ENCODE measurements at places on chromosomes 3 and 15.
A peak's percentile ranks its signal among the peaks of the same experiment; 100 is the strongest.

DNA sequence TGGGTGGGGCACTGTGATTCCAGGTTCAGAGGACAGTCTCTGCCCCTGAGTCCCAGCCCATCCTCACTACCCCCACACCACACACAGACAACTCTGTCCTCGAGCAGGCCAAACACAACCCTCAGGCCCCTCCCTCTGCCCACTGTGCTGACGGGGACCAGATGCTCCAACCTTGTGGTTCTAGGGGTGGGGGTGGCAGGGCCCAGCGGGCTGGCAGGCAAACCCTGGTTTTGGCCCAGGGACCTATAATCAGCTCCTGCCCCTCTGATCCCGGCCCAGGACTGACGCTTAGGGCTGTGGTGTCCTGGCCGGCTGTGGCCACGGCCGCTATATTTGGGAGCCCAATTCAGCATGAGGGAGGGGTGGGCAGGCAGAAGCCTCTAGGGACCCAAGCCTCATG lies 5.0 kb upstream of the MYL3 start:
- H3K4me1 ChIP-seq, result peaks cover 8% of the 10 kb centered on the region
- no peak for DNase-seq
- no peak overlapping the region for H3K4me3 ChIP-seq
- H3K27me3 ChIP-seq, result peaks cover 19% of the 10 kb centered on the region
- H3K36me3 ChIP-seq, result no peaks in the 10 kb centered on the region
- no peak overlapping the region for H3K27ac ChIP-seq

GRCh38 chr3:68228856-68229255 lies 574.4 kb upstream of the SUCLG2 start:
- no peaks in the 10 kb centered on the region for H3K36me3 ChIP-seq
- DNase-seq, result no peak
- H3K4me1 ChIP-seq, result no peaks in the 10 kb centered on the region
- no peak overlapping the region for H3K27ac ChIP-seq
- no peak overlapping the region for H3K4me3 ChIP-seq

GRCh38 chr15:95295363-95295762 lies 1035.1 kb upstream of the NR2F2 start:
- no peaks in the 10 kb centered on the region for H3K27me3 ChIP-seq
- H3K4me3 ChIP-seq, result no peak overlapping the region
- H3K4me1 ChIP-seq, result no peaks in the 10 kb centered on the region
- no peak overlapping the region for H3K27ac ChIP-seq
- H3K36me3 ChIP-seq, result no peaks in the 10 kb centered on the region
- no peak for DNase-seq

- peaks cover 24% of the 10 kb centered on the region for H3K36me3 ChIP-seq
- no peaks in the 10 kb centered on the region for H3K4me1 ChIP-seq
- DNase-seq, result no peak
These were observed 48.4 kb upstream of the IP6K2 start for GRCh38 chr3:48765376-48765775.

DNA sequence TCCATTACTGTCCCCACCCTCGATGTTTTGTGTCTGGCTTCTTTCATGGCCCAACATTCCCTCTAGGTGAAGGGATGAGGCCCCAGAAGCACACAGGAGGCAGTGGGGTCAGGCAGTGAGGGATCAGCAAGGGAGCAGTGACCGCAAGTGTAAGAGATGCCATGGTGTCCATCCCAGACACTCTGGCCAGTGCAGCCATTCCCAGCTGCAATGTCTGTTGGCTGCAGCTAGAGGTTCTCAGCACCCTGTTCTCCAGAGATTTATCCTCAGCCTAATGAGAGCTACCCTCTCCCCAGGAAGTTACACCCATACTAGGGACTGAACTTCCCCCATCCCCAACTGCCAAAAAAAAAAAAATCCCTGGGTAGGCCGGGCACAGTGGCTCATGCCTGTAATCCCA lies 40.2 kb downstream of the TRANK1 start:
- H3K4me1 ChIP-seq, result peaks cover 57% of the 10 kb centered on the region
- no peak for DNase-seq
- H3K4me3 ChIP-seq, result peak overlapping the region; percentile 88
- H3K36me3 ChIP-seq, result peaks cover 26% of the 10 kb centered on the region
- peak overlapping the region; percentile 91 for H3K27ac ChIP-seq
- H3K27me3 ChIP-seq, result no peaks in the 10 kb centered on the region

DNA sequence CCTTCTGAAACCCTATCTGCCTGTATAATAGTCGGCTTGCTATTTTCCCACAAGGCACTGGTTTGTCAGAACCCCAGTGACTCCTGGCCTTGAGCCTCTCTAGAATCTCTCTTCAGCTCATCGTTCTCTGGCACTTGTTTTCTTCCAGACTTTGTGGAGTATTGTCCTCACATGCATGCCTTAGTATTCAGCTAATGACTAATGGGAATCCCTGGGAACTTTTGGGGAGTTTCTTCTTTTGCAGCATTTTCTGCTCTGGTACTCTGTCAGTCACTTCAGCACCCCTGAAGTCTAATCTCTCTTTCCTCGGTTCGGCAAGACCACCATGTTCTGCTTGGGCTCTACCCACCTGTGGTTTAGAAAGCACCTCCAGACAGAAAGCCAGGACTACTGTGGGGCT lies 35.8 kb upstream of the THRB start:
- no peaks in the 10 kb centered on the region for H3K36me3 ChIP-seq
- DNase-seq, result no peak
- H3K4me1 ChIP-seq, result no peaks in the 10 kb centered on the region
- H3K27me3 ChIP-seq, result peaks cover 8% of the 10 kb centered on the region
- no peak overlapping the region for H3K27ac ChIP-seq

- DNase-seq, result no peak
- H3K4me3 ChIP-seq, result no peak overlapping the region
- no peaks in the 10 kb centered on the region for H3K4me1 ChIP-seq
- no peak overlapping the region for H3K27ac ChIP-seq
These were observed 502.1 kb upstream of the IL12A start for GRCh38 chr3:159486580-159486979.

- peaks cover 3% of the 10 kb centered on the region for H3K4me1 ChIP-seq
- peaks cover 5% of the 10 kb centered on the region for H3K27me3 ChIP-seq
- DNase-seq, result no peak
- no peaks in the 10 kb centered on the region for H3K36me3 ChIP-seq
- H3K4me3 ChIP-seq, result no peak overlapping the region
These were observed 167.6 kb downstream of the PYDC2 start for GRCh38 chr3:191628571-191628970.

- H3K4me1 ChIP-seq, result peaks cover 15% of the 10 kb centered on the region
- H3K27ac ChIP-seq, result peak within 1 kb of the TSS; percentile 11
- no peaks in the 10 kb centered on the region for H3K27me3 ChIP-seq
- H3K36me3 ChIP-seq, result peaks cover 2% of the 10 kb centered on the region
- H3K4me3 ChIP-seq, result peak within 1 kb of the TSS; percentile 96
These were observed at the start of gene ZNF445 for GRCh38 chr3:44477312-44478030. TSS of gene ZNF445 (minus strand) at chr3:44477670. CDS start at chr3:44455549, 22,121 bp downstream.

DNA sequence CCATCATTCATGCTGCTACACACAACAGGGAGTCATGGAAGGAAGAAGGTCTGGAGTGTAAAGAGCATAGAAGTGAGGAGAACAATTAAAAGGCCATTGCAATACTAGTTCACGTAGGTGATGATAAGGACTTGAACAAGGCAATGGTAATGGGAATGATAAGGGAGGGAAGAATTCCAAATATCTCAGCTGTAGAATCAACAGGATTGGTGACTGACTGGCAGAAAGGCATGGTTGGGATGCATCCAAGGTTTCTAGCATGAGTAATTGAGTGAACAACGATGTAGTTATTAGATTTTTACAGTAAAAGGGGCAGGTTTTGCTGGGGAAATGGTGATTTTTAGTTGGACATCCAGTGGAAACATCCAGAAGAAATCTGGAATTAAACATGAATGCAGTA lies 2.4 kb upstream of the SEC62 start:
- H3K27me3 ChIP-seq, result no peaks in the 10 kb centered on the region
- H3K27ac ChIP-seq, result peak overlapping the region; percentile 100
- no peak for DNase-seq
- peaks cover 17% of the 10 kb centered on the region for H3K36me3 ChIP-seq
- H3K4me3 ChIP-seq, result peak overlapping the region; percentile 45

GRCh38 chr3:33027091-33027490 lies 69.9 kb downstream of the GLB1 start:
- H3K27ac ChIP-seq, result no peak overlapping the region
- H3K36me3 ChIP-seq, result peaks cover 29% of the 10 kb centered on the region
- H3K27me3 ChIP-seq, result no peaks in the 10 kb centered on the region
- no peak for DNase-seq
- peaks cover 16% of the 10 kb centered on the region for H3K4me1 ChIP-seq

- DNase-seq, result no peak
- no peaks in the 10 kb centered on the region for H3K27me3 ChIP-seq
- H3K36me3 ChIP-seq, result no peaks in the 10 kb centered on the region
- no peak overlapping the region for H3K27ac ChIP-seq
- no peaks in the 10 kb centered on the region for H3K4me1 ChIP-seq
- H3K4me3 ChIP-seq, result no peak overlapping the region
These were observed 85.9 kb upstream of the SYNPR start for GRCh38 chr3:63192248-63192647.

GRCh38 chr15:61983081-61983480 lies 77.2 kb downstream of the VPS13C start:
- peaks cover 31% of the 10 kb centered on the region for H3K36me3 ChIP-seq
- H3K27ac ChIP-seq, result no peak overlapping the region
- H3K4me1 ChIP-seq, result peaks cover 3% of the 10 kb centered on the region
- no peak overlapping the region for H3K4me3 ChIP-seq

DNA sequence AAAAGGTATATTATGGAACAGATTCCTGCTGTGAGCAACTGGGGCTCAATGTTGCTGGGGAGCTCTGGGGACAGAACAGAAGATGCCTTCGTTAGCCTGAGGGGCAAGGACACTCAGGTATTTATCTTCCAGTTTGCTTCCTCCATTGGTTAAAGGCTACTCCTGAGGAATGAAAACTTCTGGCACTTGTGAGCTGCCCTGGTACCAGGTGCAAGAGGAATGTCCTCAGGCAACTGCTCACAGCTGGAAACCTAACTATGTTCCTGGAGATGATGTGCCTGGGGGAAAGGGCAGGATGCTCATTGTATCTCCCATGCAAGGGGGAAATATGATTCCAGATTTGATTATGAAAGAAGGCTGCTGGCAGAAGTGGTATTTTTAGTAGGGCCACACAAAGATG lies 54.0 kb upstream of the BBX start:
- peaks cover 5% of the 10 kb centered on the region for H3K36me3 ChIP-seq
- no peak overlapping the region for H3K27ac ChIP-seq
- H3K4me1 ChIP-seq, result peaks cover 2% of the 10 kb centered on the region
- H3K4me3 ChIP-seq, result no peak overlapping the region

GRCh38 chr3:48399387-48400172 lies 27.6 kb downstream of the FBXW12 start:
- no peak for DNase-seq
- no peaks in the 10 kb centered on the region for H3K4me1 ChIP-seq
- H3K27me3 ChIP-seq, result peaks cover 5% of the 10 kb centered on the region
- H3K27ac ChIP-seq, result no peak overlapping the region
- H3K36me3 ChIP-seq, result no peaks in the 10 kb centered on the region

DNA sequence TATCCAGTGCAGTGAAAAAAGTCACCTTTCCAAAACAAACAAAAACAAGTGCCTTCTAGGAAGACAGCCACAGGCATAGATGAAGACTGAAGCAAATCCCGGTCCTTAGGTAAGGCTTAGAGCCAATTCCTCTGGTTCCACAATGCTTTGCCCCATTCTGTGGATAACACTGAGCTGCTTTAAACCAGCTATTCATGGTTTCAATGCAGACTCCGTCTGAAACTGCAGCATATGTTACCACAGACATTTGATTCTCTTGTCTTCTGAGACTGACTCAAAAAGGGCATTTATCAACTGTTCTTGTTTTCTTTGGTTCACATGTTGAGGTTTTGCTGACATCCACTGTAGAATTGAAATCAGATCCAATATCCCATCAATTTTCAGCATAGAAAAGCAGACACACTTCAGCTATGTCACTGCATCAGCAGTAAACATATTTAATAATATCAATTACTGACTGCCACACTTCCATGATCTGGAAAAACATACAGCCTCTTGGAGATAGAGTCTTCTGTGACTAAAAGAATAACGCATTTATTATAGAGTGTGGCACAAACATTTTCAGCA lies 659.3 kb downstream of the ROBO2 start:
- no peak overlapping the region for H3K27ac ChIP-seq

GRCh38 chr3:4805662-4806061 lies 173.6 kb upstream of the BHLHE40 start:
- H3K4me1 ChIP-seq, result no peaks in the 10 kb centered on the region
- H3K36me3 ChIP-seq, result peaks cover 55% of the 10 kb centered on the region
- peak overlapping the region; percentile 6 for H3K27ac ChIP-seq
- no peak overlapping the region for H3K4me3 ChIP-seq
- no peak for DNase-seq

DNA sequence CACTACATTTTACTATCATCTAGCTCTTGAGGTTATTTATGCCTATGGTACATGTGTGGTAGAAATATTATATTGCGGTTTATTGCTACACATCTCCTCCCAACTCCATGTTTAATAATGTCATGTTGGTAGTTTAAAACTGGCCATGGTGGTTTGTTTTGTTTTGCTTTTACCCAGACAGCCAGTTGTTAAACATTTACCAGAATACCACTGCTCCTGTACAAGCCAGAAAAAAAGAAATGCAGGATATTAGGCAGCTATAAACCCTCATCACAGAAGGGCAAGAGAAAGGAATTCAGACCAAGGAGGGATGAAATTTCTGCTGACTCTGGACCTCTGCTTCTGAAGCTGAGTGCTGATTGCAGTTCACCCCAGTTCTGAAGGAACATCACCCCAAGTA lies 451.8 kb upstream of the IL12A start:
- no peaks in the 10 kb centered on the region for H3K4me1 ChIP-seq
- no peaks in the 10 kb centered on the region for H3K36me3 ChIP-seq
- H3K27me3 ChIP-seq, result no peaks in the 10 kb centered on the region

DNA sequence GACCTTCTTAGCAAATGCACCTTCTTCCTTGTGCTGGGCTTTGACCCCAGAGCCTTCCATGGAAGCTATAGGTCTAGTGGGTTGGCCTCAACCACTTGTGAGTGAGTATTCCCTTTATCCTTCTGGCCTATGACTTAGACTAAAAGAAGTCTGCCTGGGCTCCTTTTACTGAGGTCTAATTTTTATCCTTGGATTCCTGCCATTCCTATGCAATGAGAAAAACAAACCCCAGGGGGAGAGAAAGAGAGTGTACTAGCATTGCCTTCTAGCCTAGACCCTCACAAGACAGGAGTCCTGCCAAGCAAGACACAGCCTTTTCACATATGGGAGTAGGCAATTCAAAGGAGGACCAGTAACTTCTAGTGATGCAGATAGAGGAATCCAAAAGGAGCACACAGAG lies 155.4 kb downstream of the PPM1L start:
- H3K4me3 ChIP-seq, result no peak overlapping the region
- DNase-seq, result no peak
- H3K36me3 ChIP-seq, result peaks cover 7% of the 10 kb centered on the region
- no peak overlapping the region for H3K27ac ChIP-seq
- H3K27me3 ChIP-seq, result no peaks in the 10 kb centered on the region

- peaks cover 10% of the 10 kb centered on the region for H3K4me1 ChIP-seq
- no peaks in the 10 kb centered on the region for H3K36me3 ChIP-seq
- H3K27me3 ChIP-seq, result peaks cover 10% of the 10 kb centered on the region
- no peak overlapping the region for H3K27ac ChIP-seq
These were observed 43.0 kb upstream of the SPATA12 start for GRCh38 chr3:57017459-57017845.

GRCh38 chr3:87771337-87772192 lies 287.2 kb downstream of the CGGBP1 start:
- no peak overlapping the region for H3K4me3 ChIP-seq
- peak; percentile 12 for DNase-seq
- no peak overlapping the region for H3K27ac ChIP-seq
- no peaks in the 10 kb centered on the region for H3K4me1 ChIP-seq
- peaks cover 2% of the 10 kb centered on the region for H3K27me3 ChIP-seq
